ENCODE measurements at places on chromosomes 11 and 22. TPM values are rescaled to one million over a fixed set of nuclear protein-coding genes. Genes with fewer than 3 reads are reported as not detected.

Gene SPDYC
- not detected for total RNA-seq

Gene C11orf86
- total RNA-seq, result not detected

Gene BCO2
- 3.2 TPM for total RNA-seq

Gene OTOG
- not detected for total RNA-seq

GRCh38 chr11:134560066-134560465 is 148.0 kb upstream of the B3GAT1 start:
- DNase-seq, result no peak
- H3K4me3 ChIP-seq, result no peak overlapping the region
- H3K27ac ChIP-seq, result no peak overlapping the region

DNA sequence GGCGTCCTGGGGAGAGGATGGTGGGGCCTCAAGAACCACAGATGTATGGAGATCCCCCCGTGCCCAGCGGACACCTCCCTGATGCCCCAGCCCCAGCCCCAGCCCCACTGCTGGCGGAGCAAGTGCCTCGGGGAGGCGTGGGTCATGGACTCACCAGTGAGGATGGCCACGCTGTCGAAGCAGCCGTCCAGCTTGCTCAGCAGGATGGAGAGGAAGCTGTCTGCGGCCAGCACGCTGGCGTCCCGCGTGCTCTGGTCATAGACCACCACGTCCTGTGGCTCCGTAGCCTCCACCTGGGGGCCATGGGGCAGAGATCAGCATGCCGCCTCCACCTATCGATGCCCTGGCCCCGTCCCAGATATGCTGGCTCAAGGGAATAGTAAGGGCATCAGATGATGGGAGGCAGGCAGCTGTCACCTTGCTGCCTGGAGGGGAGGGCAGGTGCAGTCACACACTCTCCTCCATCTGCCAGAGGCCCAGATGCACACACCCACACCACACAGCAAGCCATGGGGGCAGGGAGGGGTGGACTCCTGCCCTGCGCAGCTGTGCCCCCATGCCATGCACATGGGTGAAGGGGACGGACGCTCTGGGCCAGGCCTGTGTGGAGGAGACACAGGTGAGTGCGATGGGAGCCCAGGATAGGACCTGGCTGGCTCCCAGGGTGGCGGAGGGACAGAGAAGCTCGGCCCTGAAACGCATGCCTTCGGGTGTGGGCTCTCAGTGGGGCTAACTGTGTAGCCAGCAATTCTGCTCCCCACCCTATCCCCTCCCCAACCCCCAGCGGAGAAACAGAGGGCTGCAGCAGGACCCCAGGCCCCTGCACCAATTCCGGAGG is 8.2 kb downstream of the DUSP8 start:
- H3K4me3 ChIP-seq, result no peak overlapping the region
- no peak for DNase-seq
- H3K27me3 ChIP-seq, result no peaks in the 10 kb centered on the region
- no peaks in the 10 kb centered on the region for H3K36me3 ChIP-seq
- peaks cover 1% of the 10 kb centered on the region for H3K4me1 ChIP-seq
- no peak overlapping the region for H3K27ac ChIP-seq

- no peak overlapping the region for H3K27ac ChIP-seq
- peaks cover 4% of the 10 kb centered on the region for H3K4me1 ChIP-seq
- no peaks in the 10 kb centered on the region for H3K27me3 ChIP-seq
- DNase-seq, result no peak
These were observed 31.2 kb downstream of the MTMR3 start for GRCh38 chr22:29914165-29914564.

- H3K27me3 ChIP-seq, result no peaks in the 10 kb centered on the region
- H3K4me3 ChIP-seq, result no peak overlapping the region
These were observed 28.1 kb downstream of the NRXN2 start for GRCh38 chr11:64694821-64695365.

DNA sequence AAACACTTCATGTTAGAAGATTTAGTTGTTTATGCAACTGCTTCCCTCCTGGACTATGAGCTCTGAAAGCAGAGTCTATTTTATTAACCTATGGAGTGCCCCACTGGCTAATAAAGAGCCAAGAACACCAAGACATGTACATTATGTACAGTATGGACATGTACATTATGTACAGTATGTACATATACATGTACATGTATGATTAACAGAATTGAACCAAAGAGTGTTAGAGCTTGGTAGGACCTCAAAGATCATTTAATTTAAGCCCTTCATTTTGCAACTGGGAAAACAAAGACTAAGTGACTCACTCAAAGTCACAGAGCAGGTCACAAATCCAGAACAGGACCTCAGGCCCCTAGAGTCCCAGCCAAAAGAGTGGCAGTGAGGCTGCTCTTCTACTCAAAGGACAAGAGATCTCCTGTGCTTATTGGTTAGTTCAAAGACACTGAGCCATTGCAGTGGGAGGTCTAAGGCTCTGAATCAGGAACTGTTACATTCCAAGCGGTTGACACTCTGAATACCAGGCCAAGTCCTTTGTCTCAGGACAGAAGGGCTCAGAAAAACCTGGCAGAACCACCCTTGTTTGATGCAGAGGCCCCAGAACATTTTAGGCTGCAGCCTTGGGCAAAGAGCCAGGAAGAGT is 103.8 kb downstream of the FAM168A start:
- H3K27me3 ChIP-seq, result no peaks in the 10 kb centered on the region
- H3K4me3 ChIP-seq, result no peak overlapping the region
- H3K36me3 ChIP-seq, result no peaks in the 10 kb centered on the region
- no peak overlapping the region for H3K27ac ChIP-seq
- peak; percentile 5 for DNase-seq

DNA sequence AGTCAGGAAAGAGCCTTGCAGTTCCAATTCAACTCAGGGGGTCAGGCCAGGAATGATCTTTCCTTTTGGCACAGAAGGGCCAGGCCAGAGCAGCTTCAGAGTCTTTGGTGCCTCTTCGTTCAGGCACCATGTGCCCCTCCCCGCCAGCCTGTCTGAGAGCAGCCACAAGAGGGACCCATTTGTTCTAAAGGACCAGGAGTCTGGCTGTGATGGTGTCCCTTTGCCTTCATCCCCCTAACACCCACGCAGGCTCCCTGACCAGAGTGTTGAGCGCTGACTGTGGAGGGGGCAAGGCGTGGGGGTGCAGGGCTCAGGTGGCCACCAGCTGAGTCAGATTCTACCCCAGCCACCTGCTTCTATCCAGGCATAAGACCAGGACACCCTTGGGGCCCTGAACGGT is 156.4 kb downstream of the TTC17 start:
- H3K27ac ChIP-seq, result no peak overlapping the region
- no peaks in the 10 kb centered on the region for H3K4me1 ChIP-seq
- no peaks in the 10 kb centered on the region for H3K27me3 ChIP-seq
- DNase-seq, result no peak

- H3K27ac ChIP-seq, result no peak overlapping the region
- no peaks in the 10 kb centered on the region for H3K27me3 ChIP-seq
- H3K4me1 ChIP-seq, result no peaks in the 10 kb centered on the region
- H3K4me3 ChIP-seq, result peak overlapping the region; percentile 27
- H3K36me3 ChIP-seq, result no peaks in the 10 kb centered on the region
These were observed 4.4 kb downstream of the SEC14L6 start for GRCh38 chr22:30541961-30542810.

DNA sequence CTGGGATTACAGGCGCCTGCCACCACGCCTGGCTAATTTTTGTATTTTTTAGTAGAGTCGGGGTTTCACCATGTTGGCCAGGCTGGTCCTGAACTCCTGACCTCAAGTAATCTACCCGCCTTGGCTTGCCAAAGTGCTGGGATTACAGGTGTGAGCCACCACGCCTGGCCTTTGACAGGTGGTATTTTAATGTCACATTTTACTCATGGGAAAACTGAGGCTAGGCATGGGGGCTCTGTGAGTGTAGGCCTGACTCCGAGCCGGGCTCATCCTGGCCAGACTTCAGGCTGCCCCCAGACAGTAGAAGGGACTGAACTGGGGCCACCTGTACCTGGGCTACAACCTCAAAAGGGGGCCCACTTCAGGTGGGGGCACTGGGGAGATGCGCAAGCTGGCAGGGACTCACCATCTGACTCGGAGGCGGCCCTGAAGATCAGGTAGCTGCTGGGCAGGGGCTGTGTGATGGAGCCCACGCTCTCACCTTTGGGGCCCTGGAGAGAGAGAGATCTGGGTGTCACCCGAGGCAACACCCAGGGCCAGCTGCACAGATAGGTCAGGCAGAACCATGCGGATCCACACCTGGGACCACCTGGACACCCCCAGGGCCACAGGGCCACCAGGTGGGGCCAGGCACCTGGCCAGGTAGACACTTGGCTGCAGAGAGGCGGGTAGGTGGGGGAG is 45.8 kb downstream of the OSBPL5 start:
- H3K36me3 ChIP-seq, result peaks cover 2% of the 10 kb centered on the region
- no peak overlapping the region for H3K4me3 ChIP-seq
- DNase-seq, result no peak
- peaks cover 8% of the 10 kb centered on the region for H3K4me1 ChIP-seq
- H3K27ac ChIP-seq, result no peak overlapping the region

- no peak overlapping the region for H3K27ac ChIP-seq
- no peaks in the 10 kb centered on the region for H3K4me1 ChIP-seq
- no peak overlapping the region for H3K4me3 ChIP-seq
- DNase-seq, result no peak
- no peaks in the 10 kb centered on the region for H3K36me3 ChIP-seq
These were observed 93.9 kb upstream of the CSNK2A3 start for GRCh38 chr11:11446967-11447366.

DNA sequence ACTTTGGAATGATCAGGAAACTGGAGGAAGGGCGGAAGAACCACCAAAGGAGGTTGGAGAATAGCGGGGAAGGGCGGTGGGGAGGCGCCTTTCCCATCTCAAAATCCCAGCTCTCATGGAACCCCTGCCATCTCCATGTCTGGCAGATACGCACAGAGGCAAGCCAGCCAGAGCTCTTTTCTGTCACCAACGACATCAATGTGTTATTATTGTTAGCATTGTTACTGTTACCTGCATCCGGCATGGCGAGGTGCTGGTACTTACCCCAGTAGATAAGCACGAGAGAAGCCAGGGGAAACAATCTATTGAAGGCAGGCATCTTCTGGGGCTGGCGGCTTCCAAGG is 969 bp downstream of the SCN3B start:
- H3K4me1 ChIP-seq, result no peaks in the 10 kb centered on the region
- no peak overlapping the region for H3K4me3 ChIP-seq
- DNase-seq, result no peak

DNA sequence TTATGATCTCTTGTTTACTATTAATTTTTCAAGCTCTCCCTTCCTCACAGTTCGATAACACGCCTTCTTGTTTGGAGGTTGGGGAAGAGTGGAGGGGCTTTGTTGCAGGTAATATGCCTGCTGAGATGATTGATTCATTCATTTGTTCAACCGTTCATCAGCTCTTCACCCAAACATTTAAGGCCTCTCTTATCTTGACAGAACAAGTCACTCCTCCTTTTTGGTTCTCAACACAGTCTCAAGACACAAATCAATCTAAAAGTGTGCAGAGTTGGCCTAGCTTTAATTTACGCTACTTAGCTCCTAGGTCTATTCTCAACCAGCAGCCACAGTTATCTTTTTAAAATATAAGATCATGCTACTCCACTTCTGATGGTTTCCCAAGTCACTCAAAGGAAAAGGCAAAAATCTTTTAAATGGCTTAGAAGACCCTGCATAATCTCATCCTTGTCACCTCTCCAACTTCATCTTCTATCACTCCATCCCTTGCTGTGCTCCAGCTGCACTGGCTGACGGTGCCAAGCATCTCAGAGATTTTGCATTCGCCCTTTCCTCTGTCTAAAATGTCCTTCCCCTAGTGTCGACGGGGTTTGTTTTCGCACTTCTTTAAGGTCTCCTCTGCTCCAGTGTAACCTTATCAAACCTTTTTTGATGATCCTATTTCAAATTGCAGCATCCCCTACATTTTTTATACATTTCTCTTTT is 60.3 kb downstream of the AMBRA1 start:
- H3K36me3 ChIP-seq, result no peaks in the 10 kb centered on the region
- H3K4me1 ChIP-seq, result no peaks in the 10 kb centered on the region
- H3K27me3 ChIP-seq, result no peaks in the 10 kb centered on the region
- H3K4me3 ChIP-seq, result no peak overlapping the region
- no peak for DNase-seq

Data from prostate gland (tissue), 2 donors.